ENCODE measurements at places on chromosomes 16 and 17.

- DNase-seq = no peak
These were observed 119.4 kb downstream of the KCNJ2 start for GRCh38 chr17:70288540-70289290.

- DNase-seq = no peak
These were observed 99.4 kb downstream of the NPIPB11 start for GRCh38 chr16:29306943-29307597.

DNA sequence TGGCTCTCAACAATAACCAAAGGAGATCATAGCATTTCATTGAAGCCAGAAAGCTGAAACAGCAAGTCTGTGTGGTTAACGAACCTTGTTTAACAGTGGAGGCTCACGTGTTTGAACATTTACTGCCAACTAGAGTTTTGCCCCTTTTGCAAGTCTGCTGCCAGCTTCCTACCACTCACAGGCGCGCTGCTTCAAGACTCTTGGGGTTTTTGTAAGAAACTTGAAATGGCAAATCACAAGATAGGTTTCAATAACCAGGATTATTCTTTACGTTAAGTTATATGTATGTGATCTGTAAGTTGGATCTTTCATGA lies 1.2 kb downstream of the SNTB2 start:
- DNase-seq = no peak

DNA sequence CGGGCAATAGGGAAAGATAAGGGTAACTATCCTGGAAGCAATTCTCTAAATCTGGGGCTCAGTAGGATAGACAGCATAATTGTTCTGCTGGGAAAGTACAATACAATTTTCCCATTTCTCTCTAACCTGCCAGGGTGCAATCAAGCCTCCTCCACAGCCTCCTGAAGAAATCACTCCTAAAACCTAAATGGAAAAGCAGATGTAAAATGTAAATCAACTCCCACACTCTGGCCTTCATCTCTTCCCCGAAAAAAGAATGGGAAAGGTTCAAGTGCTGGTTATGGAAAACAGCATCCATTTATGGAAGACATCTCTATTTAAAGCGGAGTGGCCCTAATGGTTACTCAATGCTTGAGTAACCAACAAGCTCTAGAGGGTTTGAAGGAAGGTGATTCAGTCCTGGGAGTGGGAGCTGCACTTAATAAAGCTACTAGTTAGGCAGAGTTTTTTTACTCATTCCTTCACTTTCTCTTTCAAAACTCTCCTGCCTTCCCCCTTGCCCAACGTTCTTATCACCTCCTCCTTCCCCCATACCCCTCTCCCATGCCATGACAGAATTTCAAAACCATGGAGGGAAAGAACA lies 5.1 kb downstream of the MMD start:
- no peak for DNase-seq

DNA sequence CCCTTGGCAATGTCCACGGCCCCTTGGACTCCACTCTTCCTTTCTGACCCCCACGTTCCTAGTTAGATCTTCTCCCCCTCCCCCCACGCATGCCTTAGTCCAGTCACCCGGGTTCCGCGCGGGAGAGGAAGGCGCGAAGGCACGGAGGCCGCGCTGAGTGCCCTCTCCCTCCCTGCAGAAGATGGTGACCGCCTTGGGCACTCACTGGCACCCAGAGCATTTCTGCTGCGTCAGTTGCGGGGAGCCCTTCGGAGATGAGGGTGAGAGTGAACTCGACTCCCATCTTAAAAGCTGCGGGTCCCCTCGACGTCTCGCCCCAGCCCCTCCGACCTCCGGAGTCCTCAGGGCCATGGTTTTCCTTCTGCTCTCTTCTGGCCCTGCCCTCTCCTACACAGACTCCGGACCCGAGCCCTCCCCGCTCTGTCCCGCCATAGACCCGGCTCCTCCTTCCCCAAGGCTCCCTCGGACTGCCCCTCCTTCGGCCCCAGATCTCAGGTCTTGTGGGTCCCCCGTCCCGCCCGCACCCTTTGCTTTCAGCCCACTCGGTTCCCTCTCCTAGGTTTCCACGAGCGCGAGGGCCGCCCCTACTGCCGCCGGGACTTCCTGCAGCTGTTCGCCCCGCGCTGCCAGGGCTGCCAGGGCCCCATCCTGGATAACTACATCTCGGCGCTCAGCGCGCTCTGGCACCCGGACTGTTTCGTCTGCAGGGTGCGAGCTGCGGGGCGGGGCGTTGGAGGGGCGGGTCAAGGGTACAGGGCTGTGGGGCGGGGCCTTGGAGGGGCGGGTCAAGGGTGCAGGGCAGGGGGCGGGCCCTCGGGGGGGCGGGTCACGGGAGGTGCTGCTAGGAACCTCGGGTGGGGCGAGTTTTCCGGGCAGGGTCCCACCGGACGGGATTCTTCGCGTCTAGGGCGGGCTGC lies 4.6 kb downstream of the TGFB1I1 start:
- DNase-seq = peak; percentile 44

- no peak for DNase-seq
These were observed 62.9 kb downstream of the MRC2 start for GRCh38 chr17:62690168-62690897.

DNA sequence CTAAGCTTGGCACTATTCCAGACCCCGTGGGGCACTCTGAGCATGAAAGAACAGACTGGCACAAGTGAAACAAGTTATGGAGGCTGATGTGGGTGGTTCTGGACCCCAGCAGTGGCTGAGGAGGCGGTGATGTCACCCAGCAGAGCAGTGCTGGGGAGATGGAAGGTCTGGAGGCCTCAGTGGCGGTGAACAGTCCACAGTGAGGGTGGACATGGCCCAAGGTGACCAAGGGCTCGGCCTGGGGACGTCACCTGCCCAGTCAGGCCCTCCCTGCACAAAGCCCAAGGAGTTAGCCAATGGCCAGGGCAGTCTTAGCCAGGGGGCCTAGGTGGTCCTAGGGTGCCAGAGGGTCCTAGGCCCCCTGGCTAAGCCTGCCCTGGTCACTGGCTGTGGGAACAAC lies 24.5 kb downstream of the SMPD3 start:
- DNase-seq = no peak

- no peak for DNase-seq
These were observed 29.2 kb upstream of the LRRC75A start for GRCh38 chr17:16521070-16521727.

DNA sequence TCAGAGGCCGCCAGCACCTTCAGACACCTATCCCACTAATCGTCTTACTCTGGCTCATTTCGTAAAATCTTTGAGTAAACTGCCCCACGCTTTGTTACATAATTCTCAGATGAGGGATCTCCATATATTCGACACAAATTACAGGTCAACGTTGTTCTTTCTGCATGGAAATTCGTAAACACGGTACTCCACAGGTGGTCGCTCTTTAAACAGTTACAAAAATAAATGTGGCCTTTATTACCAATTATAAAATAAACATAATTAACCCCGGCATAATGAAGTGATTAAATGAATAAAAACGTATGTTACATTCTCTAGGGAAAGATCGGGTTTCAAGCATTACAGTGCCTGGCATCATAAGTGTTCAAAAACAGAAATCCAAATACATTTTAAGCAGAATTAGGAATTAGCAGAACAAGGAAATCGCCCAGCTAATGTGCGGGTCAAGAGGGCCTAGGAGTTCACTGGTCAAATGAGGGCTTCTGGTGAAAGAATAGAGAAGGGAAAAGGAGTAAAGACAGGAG lies 943 bp upstream of the PIP4K2B start:
- DNase-seq = no peak

DNA sequence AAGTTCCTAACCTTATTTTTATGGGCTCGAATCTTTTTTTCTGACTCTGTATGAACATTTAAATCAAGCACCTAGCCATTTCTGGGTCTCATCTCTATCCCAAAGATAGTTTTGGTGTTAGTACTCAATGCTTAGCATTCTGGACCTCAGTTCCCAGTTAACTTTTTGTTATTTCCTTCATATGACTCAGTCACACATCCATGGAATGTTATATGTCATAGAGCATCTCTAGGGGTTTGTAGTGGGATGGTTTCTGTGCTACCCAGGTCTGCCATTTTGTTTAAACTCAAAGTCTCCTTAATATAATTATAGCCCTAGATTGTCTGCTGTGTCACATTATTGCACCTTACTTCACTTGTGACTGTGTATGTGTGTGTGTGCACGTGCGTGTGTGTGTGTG lies 90.1 kb downstream of the EFCAB13 start:
- DNase-seq = no peak

DNA sequence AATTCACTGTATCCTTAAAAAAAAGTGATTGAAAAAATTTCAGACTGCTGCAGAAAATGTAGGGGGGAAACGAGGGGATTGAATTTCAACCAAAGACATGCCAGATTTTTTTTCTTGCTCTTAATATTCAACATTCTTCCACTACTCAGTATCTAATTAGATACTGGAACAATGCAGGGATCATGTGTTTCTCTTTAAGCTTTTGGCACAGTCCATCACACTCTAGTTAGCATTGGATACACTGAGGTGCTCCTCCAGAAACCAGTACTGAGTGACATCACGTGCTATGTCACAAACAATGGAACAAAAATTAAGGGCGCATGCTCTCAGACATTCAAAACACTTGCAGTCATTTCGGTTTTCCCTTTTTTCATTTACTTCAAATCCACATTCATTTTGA lies 298.6 kb upstream of the PSMD7 start:
- DNase-seq = no peak

GRCh38 chr17:57459286-57459915 lies 203.1 kb downstream of the MSI2 start:
- DNase-seq = no peak

DNA sequence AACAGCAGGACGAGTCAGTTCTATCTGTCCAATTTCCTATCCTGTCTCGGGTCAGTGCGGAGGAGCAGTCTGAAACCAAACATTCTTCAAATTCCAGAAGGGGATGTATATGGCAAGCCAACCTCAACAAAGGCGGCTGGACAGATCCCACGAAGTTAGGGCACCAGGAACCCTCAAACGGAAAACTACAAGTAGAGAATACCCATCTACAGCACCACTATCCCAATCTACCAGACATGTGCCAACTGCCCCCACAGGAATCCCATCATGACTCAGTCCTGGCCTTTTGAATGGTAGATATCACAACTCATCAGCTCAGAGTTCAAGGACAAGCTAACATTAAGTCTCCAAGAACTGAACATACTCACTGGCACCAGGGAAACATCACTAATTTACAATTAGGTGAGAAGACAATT lies 2.3 kb downstream of the NAT9 start:
- DNase-seq = no peak

DNA sequence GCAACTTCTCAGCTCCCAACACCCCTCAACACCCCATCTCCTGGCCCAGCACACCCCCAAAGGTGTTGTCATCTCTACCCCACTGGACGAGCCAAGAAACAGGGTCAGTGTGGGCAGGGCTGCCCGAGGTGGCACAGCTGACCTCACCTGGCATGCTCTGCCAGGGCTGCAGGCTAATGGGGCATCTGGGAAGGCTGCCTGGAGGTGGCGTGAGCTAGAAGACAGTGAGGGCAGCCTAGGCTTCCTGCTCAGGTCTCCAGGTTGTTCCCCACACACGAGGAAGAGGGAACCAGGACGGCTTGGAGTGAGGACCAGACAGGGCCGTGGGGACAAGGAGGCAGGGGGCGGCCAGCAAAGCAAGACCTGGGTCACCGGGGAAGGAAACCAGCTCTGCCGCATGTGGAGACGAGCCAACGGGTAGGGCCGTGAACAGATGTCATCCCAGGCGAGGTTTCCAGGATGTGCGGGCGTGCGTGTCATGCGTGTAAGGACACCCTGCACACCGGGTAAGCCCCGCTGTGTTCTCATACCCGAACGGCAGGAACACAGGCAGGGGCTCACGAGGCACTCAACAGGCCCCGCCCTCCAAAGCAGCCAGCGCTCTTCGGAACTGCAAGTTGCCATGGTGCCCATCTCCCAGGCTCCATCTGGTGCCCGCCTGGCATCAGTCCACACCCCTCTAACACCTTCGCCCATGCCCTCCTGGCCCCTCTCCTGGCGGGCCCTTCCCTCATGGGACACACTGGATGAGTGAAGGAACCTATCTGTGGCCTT lies 29.6 kb upstream of the PVALEF start:
- no peak for DNase-seq

DNA sequence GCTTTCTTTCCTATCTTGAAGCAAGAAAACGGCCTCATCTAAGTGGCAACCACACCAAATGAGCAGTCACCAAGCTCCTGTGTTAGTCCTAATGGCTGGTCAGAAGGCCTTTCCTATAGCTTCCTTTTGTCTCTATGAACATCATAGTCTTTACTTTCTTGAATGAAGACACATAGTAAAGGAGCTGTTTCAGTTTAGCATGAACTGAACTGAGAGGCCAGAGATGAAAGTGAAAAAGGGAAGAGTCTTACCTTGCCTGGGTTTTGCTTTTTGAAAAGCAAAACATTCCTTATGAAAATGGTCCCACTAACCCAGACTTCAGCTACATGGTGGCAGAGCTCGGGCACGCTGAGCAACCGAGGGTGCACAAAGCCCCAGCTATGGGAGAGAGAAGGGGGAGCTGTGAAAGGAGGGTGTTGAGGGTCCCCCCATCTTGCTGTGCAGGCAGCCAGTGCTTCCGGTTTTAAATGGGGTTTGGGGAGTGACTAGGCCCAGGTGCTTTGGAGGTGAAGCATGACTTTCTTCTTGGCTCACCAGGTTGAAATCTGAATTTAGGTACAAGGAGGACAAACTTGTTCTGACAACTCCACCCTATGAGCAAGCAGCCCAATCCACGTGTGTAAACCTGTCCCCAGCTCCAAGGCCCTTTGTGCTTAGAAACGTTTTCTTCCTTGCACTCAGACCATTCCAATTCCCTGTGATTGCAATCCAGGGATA lies 9.1 kb upstream of the PSMC3IP start:
- no peak for DNase-seq

DNA sequence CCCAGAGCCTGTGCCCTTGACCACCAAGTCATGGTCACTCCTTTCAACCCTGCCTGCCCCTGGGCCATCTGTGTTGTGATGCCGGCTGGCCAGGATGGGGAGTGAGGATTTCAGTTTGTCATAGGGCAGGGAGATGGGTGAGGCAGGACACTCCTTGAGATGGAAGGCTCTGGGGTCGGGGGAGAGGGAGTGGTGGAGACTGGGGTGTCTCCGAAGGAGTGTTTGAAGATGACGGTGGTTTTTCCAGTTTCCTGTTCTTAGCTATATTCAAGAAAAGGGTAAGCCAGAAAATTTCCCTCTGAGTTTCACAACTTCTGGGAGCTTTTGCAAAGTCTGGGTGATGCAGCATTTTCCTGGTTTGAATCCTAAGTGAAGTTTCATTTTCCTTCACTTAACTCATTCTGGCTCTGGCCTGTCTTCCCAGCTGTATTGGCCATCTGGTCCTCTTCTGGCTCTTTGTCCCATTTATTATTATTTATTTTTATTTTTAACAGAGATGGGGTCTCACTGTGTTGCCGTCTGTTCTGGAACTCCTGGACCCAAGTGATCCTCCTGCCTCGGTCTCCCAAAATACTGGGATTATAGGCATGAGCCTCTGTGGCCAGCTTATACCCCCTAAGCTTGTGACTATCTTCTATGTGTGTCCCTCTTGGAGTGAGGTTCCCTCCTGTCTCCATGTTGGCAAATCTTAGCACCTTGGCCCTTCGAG lies 27.7 kb downstream of the ABCC1 start:
- DNase-seq = no peak
